SK-MEL-5 (cell line): ENCODE measurements at places on chromosomes 4 and X.

DNA sequence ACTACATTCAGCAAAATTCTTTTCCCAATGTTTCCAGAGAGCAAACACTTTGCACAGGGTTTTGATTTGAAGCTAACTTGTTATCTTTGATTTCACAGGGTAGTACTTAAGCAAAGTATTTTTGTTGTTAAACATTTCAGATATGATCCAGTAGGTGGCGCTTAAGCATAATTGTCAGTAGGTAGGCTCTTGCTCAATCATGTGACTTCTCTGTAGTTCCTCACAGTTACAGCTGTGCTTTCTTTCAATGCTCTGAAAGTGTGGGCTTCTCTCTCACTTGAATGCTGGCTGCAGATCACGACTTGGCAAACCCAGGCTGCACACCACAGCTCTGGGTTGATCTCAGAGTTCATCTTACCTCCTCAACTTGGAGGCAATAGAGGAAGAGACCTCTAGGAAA is 1016.5 kb downstream of the SH3BGRL start:
- DNase-seq, result peak; percentile 58

- DNase-seq, result peak; percentile 64
These were observed 118.8 kb downstream of the GABRA2 start for GRCh38 chr4:46270986-46271596.

GRCh38 chr4:81084634-81085033 is 54.1 kb downstream of the BMP3 start:
- no peak for DNase-seq

- no peak for DNase-seq
These were observed 17.8 kb downstream of the TMPRSS11E start for GRCh38 chr4:68465058-68465457.

GRCh38 chrX:153861151-153861550 is 24.8 kb downstream of the L1CAM start:
- DNase-seq, result no peak

DNA sequence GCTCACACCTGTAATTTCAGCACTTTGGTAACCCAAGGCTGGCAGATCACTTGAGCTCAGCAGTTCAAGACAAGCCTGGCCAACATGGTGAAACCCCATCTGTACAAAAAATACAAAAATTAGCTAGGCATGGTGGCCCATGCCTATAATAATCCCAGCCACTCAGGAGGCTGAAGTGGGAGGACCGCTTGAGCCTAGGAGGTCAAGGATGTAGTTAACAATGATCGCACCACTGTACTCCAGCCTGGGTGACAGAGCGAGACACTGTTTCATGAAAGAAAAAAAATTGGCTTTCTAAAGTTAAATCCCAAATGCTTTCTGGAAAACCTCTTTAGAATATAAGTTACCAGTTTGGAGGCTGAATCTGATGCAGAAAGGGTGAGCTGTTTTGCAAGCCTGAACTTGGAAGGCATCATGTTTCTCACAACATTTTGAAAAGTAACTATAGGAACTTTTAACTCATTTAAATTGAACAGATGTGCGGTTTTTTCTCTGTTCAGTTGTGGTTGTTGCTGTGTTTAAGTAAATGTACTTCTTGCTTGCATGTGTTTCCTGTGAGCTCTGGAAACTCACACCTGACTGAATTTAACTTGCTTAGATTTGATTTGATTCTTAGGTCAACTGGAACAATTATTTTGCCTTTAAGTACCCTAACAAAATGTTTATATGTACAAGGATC is 39.8 kb upstream of the TMEM131L start:
- DNase-seq, result no peak

GRCh38 chrX:135931644-135932487 is 38.4 kb downstream of the SAGE1 start:
- peak; percentile 61 for DNase-seq
